Erythroblast (primary cell): ENCODE measurements at places on chromosomes 4 and X.
A peak's percentile ranks its signal among the peaks of the same experiment; 100 is the strongest.

DNA sequence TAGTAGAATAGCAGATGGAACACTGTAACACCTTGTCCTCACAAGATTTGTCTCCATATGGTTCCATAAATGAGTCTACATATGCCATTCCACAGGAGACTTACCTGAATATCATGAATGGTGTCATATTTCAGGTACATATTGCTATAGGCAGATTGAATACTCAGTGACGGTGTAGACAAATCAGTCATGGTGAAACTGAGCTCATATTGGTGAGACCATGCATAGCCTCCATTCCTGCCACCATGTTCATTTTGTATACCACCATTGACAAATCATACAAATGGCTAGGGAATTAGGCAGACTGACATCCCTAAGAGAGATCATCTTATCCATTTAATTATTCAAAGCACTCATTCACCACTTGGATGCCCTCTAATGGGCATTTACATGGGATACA, 38.0 kb upstream of the SPP1 start:
- no peak for DNase-seq

DNA sequence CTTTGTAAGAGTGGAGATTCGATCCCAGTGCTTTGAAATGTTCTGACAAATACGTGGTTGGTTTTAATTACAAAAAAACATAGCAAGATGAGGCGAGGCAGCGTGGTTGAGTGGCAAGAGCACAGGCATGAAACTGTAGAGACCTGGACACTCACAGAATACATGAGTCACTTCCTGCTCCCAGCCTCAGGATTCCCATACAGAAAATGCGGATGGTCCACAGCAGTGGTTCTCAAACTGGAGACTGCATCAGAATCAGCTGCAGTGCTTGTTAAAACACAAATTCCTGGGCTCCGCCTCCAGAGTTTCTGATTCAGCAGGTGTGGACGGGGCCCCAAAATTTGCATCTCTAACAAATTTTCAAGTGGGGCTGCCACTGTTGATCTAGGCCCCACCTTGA, 10.1 kb downstream of the OTOP1 start:
- DNase-seq, result no peak

DNA sequence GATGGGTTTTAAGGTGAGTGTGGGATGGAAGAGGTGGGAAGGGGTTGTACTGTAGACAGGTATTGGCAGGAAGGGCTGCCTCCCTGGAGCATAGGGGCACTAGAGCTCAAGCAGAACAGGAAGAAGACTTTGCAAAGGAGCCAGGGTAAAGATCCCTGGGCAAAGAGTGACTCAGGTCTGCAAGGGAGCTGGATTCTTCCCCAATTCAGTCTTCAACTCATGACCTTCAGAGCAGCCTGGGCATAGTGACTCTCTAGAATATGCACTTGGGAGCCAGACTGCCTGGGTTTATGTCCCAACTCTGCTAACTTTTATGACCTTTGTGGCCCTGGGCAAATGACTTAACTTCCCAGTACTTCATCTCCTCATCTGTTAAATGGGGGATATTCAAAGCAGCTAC, 4.0 kb downstream of the LONRF3 start:
- DNase-seq, result no peak

DNA sequence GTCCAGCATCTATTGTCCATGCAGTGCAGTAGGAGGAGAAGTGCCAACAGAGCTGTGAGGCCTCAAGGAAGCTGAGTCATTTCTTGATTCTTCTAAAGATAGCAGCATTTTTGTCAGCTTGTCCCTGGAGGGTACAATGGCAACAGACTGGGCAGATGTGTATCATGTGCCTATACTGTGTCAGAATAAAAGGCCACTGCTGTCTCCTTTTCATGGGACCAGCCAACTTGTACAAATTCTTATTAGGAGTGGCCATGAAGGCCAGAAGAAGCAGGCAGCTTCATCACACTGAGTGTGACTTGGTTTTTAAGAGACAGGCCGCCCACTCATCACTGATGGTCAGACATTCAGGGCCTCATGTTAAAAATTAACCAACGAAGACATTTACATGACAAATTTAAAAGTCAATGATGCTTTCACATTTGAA, 185.0 kb upstream of the FAM241A start:
- no peak for DNase-seq

- DNase-seq, result no peak
These were observed 120.4 kb downstream of the PCDH7 start for GRCh38 chr4:30840571-30840970.

- DNase-seq, result no peak
These were observed 558.0 kb downstream of the STPG2 start for GRCh38 chr4:97585274-97585673.

DNA sequence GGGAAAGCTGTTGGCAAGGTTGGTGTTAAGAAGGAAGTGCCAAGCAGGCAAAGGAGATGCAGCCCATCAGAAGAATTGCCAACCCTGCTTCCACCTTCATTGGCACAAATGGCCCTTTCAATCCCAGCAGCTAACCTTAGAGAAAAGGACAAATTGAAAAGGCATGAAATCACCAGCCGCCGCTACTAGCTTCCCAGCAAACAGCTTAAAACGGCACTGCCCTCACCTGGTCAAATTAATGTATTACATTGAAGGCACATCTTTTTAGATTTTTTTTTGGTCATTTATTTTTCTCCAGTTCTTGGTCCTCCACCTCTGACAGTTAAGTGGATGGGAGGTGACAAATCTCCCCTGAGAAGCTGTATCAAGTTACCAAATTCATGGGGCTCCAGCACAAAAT, 51.0 kb upstream of the NHSL2 start:
- peak; percentile 31 for DNase-seq

GRCh38 chr4:77959566-77960338, 97.1 kb downstream of the MRPL1 start:
- DNase-seq, result peak; percentile 60

DNA sequence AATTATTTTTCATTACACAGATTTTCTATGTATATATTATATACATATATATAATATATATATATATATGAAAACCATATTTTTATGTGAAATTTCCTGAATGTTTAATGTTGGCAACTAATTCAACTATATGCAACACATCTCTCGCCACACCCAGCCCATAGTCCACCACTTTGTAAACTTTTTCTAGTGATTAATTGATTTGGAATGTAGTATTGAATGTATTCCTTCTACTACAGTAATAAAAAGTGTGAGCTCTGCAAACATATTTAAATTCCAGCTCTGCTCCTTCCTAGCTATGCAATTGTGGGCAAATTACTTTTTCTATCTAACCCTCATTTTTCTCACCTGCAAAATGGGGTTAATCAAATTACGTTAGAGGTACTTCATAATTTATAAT, 187.8 kb downstream of the TEX11 start:
- no peak for DNase-seq

DNA sequence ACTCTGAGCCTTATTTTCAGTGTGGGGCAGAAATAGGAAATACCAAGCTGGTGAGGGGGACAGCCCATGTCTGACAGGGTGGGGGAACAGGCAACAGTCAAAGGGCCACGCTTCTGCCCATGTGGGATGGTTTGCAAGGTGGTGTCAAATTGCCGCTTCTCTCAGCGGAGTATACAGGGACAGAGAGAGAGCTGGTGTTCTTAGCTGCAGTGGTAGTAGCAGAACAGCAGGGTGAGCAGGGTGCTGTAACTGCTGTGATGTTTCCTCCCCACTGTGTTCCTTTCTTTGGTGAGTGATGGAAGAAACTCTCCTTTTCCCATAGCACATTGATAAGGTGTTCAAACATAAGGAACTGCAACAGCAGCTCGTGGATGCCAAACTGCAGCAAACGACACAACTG, 37.9 kb downstream of the RBBP7 start:
- no peak for DNase-seq

DNA sequence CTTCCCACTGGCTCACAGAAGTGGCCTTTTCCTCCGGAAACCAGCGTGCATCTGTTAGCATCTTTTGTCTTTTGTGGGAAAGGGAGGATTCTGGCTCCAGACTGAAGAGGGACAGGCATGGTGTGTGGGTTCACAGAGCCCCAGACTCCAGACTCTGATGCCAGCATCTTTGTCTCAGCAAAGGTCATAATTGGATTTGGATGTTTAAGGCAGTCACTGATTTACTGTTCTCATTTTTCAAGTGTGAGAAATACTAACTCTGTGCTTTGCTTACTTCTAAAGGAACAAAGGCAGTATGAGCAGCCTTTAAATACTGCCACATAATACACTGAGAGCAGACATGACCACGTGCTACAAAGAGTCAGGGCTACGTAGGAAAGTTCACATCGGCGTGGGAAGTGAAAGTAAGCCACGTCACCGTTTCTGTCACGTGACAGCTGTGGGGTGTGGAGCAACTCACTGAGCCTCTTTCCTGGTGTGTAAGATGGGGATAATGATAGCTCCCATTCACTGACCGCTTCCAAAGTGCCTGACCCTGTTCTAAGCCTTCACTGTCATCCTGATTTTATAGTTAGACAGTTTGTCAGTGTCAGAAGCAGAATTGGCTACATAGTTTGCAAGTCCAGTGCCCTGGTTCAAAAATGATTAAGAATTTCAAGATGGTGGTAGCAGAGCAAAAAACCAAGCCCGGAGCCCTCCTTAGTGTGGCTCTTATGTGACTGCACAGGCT, 24.8 kb upstream of the TMSB4X start:
- DNase-seq, result peak; percentile 84

- no peak for DNase-seq
These were observed 94.4 kb downstream of the TLL1 start for GRCh38 chr4:165967486-165967885.

GRCh38 chr4:93825551-93826216, 2.9 kb upstream of the ATOH1 start:
- DNase-seq, result no peak

DNA sequence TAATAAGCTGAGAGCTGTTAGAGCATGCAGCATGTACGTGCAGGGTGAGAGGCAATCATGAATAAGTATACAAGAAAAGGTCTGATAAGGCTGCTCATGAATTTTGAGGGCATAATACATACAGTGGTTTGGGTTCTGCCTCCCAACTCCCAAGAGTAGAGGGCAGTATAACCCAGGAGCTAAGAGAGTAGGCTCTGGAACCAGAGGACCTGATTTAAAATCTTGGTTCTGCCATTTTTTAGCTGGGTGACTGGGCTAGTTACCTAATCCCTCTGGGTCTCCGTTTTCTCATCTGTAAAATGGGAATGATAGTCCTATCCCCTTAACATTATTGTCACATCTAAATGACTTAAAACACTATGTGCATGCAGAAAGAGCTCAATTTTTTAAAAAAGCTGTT, 85.3 kb downstream of the LNX1 start:
- DNase-seq, result no peak

- no peak for DNase-seq
These were observed 107.6 kb downstream of the LARP1B start for GRCh38 chr4:128168701-128169100.

DNA sequence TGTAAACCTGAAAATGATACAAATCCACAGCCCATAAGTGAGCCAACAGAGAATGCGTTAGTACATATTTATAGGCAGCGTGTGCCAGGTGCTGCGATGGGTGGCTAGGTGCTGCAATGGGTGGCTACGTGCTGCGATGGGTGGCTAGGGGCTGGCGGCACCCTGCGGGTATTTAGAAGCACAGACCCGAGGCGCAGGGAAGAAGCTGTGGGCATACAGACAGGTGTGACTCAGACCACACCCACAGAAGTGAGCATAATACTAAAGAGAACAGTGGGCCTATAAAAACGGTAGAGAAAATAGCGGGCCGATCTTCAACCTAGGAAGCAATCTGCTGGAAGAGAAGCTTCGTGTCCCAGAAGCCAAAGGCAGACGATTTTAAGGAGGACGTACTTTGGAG, 81.1 kb downstream of the FAT1 start:
- no peak for DNase-seq

DNA sequence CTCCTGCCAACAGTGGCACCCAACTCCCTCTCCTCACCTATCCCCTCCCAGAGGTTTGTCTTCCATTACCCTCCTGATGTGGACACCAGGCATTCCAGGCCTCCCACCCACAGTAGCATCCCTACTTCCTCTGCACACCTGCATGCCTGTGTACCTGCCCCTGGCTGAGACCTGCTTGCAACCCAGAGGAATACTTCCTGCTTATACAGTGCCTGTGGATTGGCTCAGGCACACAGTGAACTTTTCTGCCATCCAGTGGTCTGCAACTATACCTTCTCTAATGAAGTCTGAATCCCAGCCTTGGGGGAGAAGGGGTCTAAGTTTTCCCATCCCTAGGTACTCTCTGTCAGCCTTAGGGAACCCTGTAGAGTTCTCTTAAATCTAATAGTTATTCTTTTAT, 169.9 kb downstream of the IQCM start:
- DNase-seq, result no peak

DNA sequence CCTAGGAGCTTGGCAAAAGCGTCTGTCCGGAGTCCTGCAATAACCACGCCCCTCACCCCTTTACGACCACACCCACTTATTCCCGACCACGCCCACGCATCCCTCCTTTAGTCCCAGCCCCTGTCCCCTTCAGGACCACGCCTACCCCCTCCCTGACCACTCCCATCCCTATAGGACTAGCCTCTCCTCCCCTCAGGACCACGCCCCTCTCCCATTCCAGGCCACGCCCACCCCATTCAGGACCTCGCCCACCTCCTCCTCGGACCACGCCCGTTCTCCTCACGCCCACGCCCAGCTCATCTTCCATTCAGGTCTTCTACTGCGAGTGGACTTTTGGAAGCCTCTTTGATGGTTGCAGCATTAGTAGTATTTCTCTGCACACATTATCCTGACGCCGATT, 131.2 kb upstream of the STX18 start:
- peak; percentile 13 for DNase-seq

GRCh38 chrX:33447285-33447684, 235.9 kb upstream of the DMD start:
- DNase-seq, result no peak

DNA sequence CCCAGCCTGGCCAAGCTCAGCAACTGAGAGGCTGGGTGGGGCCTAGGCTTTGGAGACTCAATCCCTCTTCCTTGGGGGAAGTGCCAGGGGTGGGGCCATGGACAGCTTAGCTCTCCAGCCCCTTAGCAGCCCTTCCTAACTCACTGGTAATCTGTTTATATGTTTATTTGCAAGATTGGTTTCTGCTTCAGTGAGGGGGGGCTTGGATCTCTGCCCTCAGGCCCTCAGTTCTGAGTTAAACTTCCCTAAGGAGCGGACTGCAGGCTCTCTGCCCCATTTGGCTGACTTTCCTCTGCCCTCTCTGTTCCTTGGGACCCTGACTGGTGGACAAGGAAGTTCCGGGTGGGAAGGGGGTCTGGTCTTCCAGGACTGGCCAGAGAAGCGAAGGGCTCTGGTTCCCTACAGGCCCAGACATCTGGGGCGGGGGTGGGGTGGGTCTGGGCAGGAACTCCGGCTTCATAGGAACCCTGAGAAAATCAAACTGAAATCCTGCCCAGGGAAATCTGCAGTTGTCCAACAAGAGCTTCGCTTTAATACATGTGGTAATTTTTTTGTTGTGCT, 51.4 kb downstream of the NALF2 start:
- DNase-seq, result no peak

DNA sequence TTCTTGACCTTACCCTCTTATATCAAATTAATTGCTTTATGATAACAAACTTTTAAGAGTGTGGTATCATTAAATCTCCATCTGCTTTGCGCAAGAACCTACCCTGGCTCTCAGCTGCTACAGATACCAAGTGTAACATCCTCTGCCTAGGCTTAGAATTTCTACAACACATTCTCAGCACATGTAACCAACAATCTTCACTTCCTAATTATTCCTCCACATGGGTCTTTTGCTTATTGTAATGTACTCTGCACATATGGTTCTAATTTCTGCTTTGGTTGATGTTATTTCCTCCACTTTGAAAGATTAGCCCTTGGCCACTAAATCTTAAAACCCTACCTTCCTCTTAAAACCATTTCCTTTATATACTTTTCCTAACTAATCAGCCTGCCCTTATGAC, 242.4 kb downstream of the ARHGAP24 start:
- DNase-seq, result no peak
